ENCODE measurements at places on chromosomes 16 and 17.
A peak's percentile ranks its signal among the peaks of the same experiment; 100 is the strongest.

- no peak for DNase-seq
Observed at GRCh38 chr16:73482310-73482709, 434.4 kb upstream of the ZFHX3 start.

GRCh38 chr17:79557276-79558090 is 53.4 kb downstream of the RBFOX3 start:
- no peak for DNase-seq

- DNase-seq: no peak
Observed at GRCh38 chr16:57752203-57752580, 16.6 kb downstream of the KATNB1 start.

- peak; percentile 41 for DNase-seq
Observed at GRCh38 chr17:48240562-48241130, 133.1 kb downstream of the SNX11 start.

- DNase-seq: no peak
Observed at GRCh38 chr17:40932608-40933007, 4.8 kb downstream of the KRT23 start.

DNA sequence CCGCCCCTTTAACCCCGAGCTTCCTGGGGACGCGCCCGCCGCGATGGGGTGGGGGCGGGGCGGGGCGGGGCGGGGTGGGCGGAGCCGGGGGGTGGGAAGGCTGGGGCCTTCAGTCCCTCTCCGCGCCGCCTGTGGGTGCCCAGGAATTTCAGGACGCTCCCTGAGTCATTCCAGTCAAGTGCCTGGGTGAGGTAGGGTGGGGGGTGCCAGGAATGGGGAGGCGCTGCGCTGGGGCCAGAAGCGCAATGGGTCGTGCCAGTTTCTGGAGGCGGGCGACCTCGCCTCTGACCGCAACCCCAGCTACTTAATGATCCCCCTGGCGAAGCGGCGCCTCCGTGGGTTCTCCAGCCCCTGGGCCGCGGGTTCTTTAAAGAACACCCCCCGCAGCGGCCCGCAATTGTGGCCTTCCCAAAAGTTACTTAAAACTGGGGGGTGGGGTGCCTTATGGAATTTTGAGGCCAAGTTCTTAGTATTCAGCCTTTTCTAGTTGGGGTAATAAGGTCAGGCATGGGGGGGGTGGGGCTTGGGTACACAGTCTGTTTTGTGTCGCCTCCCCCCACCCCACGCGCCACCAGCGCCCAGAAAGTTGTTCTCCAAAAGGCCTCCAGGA is 826 bp upstream of the GSE1 start:
- no peak for DNase-seq

DNA sequence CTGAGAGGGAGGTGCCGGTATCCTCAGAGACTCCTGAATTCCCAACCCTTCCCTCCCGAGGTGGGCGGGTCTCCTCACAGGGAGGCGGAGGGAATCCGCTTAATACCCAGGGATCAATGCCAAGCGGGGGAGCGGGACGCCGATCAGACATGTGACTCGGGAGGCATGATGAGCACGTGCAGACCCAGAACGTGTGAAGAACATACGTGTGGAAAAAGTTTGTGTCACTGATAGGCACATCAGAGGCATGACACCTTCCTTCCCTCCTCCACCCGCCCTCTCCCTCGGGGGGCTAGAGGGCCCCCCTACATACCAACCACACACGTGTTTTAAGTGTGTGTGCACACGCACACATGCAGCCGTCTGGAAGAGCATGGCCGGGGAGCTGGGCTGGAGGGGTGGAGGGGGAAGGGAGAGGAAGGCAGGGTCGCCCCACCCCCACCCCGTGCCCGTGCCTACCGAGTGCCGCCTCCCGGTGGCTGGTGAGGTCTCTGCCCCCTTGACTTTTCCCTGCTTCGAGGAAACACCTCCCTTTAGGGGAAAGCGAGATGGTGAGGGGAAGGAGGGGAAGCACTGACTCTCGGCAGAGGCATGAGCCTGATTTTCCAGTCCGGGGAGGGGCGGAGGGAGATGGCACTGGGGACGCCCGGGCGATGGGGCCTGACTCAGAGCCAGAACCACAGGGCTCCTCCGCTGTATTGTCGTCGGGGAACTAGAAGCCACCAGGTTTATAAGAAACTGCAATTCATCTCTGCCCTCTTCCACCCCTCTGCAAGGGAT is 12.1 kb upstream of the TBX21 start:
- no peak for DNase-seq

DNA sequence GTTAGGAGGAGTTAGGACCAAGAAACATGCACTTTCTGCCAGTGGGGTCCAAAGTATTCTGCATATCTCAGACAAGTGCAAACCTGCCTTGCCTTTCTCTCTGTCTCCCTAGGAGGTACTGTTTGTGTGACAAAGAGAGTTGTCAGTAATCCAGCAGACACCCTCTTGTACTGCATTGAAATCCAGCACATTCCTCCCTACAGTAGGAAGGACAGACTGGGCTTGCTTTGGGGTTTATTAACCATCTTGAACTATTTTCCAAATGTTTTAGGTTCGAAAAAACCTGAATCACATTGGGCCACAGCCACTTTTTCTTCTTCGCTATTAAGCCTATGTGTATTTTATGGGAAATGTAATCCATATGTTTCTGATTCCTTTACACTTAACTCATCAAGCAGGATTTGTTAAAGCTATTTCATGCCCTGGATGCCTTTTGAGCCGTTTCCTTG is 204.2 kb upstream of the KCNJ16 start:
- DNase-seq: no peak
